Stimulated activated CD8-positive, alpha-beta memory T cell treated with anti-CD3 and anti-CD28 coated beads, Interleukin-4, amount 100 ng/mL, for 1 hour (primary cell): ENCODE measurements at places on chromosomes 7 and 10.

- DNase-seq, result no peak
Observed at GRCh38 chr7:90209776-90210175, 1.8 kb upstream of the STEAP2 start.

DNA sequence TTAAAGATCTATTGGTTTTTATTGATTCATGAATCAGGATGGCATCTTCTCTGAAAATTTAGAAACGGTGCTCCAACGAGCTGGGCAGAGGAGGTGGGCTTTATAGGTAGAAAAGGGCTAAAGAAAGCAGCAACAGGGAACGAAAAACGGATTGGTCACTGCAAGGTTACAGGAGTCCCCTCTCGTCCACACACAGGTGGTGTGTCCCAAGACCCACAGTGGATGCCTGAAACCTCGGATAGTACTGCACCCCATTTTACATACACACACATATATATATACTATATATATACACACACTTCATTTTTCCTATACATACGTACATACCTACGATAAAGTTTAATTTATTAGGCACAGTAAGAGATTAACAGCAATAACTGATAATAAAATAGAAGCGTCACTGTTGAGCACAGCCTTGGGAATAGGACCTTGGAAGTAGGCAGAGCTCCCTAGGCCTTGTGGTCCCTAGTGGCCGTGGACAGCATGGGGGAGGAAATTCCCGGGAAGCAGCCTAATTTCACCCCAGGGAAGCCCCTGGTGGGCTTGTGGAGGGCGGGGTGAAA lies 737 bp upstream of the NUB1 start:
- DNase-seq, result no peak

GRCh38 chr7:111352319-111352718 lies 210.0 kb downstream of the IMMP2L start:
- DNase-seq, result no peak

DNA sequence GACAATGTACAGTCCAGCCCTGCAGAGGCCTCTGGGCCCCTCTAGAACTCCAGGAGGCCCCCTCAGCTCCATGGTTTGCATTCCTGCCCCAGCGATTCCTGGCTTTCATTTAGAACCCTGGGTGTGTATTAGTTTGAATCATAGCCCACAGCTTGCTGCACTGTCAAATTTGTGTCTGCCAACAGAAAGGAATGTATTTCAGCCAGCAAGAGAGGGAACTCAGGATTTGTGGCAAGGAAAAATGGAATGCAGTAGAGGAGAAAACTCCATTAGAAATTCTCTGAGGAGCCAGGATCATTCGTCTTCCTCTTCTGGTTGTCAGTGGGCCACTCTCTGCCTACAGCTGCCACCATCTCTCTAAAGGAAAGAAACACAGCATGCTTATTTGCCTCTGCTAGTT lies 27.9 kb upstream of the WDR11 start:
- DNase-seq, result no peak

- no peak for DNase-seq
Observed at GRCh38 chr7:106693677-106694353, 32.9 kb upstream of the CCDC71L start.

DNA sequence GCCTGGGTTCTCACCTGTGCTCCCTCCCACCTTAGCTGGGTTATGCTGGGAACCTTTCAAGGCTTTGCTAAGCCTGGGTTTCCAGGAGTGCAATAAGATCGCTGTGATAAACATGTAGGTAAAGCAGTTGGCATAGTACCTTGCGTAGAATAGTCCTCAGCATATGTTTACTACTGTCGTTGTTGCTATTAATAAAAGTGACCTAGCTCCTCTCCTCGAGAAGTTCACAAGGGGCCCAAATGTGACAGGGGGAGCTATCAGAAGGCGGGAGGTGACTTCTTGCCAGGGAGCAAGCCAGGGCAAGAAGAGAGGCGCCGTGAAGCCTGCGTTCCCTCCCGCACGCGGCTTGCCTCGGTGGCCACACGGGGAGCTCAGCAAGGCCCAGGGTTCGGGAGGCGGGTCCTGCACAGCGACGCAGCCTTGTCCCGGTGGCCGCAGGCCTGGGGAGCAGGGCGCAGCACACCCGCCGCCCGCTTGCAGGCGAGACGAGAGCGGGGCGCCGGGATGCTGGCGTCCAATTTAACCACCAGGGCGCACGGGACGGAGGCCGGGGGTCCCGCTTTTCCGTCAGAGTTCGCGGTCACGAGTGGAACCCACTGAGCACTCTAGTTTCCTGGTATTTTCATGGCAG lies 106.2 kb downstream of the SNX10 start:
- DNase-seq, result no peak

- no peak for DNase-seq
Observed at GRCh38 chr7:106740806-106741205, 79.8 kb upstream of the CCDC71L start.

DNA sequence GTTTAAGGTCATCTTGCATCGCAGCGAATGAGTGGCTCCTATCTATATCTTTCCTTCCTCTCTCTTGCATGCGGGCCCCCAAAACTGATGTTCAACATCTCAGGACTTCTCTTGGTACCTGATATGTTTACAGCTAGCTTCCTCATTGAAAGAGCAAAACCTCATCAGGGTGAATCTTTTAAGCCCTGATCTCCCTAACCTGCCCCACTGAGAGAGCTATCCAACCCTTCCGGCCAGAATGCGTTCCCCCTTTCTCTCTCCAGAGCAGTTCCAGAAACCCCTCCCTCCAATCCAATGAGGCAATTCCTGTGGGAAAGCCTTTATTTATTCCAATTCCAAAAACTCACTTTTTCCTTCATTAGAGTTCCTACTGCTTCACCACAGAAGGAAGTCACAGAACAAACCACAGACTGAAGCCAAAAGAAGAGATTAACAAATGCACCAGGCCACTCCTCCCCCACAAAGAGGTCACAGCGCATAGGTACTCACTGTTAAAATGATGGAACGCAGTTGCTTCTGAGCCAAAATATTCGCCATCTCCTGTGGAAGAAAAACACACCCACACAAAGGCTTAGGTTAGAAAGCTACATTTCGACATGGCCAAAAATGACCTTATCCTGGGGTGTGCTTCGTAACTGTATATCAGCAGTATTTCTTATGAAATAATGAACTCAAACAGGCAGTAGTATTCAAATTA lies 232.4 kb downstream of the ELMO1 start:
- no peak for DNase-seq
